ENCODE measurements at places on chromosomes 12 and 14. TPM values are rescaled to one million over a fixed set of nuclear protein-coding genes. Genes with fewer than 3 reads are reported as not detected.

DNA sequence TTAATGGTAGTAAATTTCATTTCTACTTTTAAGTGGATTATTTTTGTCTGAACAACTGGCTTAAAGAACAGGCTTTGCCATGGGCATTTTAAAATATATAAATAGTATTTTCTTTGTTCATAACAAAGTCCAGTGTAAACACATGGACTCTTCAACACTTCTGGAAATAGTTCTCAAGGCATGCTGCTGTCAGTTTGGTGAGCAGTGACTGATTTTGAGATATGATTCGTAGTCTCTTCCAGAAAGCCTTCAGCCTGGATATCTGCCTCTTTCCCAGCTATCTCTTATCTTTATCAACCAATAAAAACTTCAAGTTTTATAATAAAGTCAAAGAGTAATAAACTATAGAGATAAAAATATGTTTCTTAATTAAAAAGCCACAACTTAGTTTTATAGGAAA, 110.7 kb downstream of the NAV3 start:
- DNase-seq, result no peak

GRCh38 chr14:69530095-69530494, 44.6 kb downstream of the CCDC177 start:
- no peak for DNase-seq

DNA sequence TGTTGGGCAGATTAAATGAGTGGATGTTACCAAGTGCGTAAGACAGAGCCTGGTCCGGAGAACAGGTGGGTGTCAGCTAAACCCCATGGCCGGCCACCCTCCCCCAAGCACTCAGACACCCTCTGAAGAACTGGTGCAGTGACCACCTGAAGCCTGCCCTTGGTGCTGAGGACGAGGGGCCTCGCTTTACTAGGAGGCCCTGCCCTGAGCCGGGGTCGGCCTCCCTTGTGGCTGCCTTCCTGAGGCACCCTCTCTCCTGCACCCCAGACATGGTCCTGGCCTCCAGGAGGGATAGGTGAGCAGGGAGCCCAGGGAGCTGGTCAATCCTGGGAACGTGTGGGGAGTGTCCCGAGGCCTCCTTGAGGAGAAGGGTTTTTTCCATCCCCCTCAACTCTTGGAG, 4.9 kb upstream of the KIF26A start:
- no peak for DNase-seq

DNA sequence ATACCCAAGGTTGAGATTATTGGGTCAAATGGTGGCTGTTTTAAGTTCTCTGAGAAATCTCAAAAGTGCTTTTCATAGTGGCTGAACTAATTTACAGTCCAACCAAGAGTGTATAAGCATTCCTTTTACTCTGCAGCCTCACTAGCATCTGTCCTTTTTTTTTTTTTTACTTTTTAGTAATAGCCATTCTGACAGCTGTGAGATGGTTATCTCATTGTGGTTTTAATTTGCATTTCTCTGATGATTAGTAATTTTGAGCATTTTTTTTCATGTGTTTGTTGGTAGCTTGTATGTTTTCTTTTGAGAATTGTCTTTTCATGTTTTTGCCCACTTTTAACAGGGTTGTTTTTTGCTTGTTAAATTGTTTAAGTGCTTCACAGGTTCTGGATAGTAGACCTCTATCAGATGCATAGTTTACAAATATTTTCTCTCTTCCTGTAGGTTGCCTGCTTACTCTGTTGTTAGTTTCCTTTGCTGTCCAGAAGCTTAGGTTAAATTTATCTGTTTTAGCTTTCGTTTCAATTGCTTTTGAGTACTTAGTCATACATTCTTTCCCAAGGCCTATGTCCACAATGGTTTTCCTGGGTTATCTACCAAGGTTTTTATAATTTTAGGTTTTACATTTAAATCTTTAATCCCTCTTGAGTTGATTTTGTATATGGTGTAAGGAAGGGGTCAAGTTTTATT, 881.3 kb upstream of the SEL1L start:
- DNase-seq, result no peak

DNA sequence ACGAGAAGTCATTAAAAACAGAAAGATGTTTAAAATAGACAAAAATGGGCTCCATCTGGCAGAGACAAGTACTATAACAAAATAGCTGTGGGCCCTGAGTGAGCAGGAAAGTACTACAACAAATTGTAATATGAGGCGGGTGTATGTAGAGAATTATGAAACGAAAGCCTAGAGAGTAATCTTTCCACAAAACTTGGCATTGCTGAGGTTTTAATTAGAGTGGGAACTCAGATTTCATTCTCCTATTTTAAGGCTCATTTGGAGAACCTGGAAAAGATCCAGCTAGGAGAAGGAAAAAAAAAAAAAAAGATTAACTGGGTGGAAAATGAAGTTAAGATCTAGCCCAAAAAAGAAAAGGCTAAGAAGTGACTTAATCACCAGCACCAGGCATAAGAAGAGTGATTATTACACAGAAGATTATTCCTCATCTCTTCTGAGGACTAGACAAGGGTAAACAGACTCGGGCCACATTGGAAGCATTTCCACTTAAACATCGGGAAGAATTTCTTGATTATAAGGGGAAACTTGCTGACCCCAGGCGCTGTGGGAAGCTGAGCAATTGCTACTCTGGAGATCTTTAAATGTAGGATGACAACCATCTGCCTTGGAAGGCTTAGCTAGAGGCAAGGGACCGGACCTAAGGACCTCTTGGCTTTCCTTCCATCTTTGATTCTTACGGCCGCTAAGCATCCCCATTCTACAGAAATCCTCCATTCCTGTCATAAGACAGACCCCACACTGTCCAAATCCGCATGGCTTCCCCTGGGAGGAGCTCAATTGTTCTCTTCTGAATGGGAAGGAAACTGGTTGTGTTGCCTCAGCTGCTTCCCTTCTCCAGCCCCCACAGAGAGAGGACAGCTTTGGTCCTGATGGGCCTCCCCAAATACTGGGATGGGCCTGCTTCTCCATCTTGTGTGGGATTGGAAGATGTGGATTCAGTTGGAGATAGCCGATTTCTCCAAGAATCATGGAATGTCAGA, 40.6 kb downstream of the IGF1 start:
- no peak for DNase-seq

- no peak for DNase-seq
These were observed 485 bp downstream of the PPP4R4 start for GRCh38 chr14:94174604-94175010.

- no peak for DNase-seq
These were observed 13.6 kb upstream of the PLEK2 start for GRCh38 chr14:67425608-67426007.

OTOGL gene
- not detected for total RNA-seq

TMPRSS12 gene
- not detected for total RNA-seq

MYF5 gene
- not detected for total RNA-seq

TMEM30B gene
- 2.3 TPM for total RNA-seq

All from T-cell (primary cell).